ENCODE measurements at places on chromosomes 3 and 15.

DNA sequence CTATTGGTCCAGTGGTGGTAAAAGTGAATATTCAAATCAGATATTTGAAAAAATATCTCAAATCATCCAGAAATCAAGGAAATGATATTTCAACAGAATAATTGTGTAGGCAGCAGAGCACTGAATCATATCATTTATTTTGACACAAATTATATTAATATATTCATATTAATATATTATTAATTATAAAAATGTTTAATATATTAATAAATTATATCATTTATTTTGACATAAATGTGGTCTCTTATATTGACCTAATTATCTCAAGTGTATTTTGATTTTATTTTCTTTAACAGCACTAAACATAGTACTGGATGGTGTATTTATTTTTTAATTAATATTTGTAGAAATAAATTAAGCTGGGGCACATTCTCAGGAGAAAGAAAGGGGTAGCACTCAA is 257.7 kb upstream of the THBS1 start:
- DNase-seq: no peak

DNA sequence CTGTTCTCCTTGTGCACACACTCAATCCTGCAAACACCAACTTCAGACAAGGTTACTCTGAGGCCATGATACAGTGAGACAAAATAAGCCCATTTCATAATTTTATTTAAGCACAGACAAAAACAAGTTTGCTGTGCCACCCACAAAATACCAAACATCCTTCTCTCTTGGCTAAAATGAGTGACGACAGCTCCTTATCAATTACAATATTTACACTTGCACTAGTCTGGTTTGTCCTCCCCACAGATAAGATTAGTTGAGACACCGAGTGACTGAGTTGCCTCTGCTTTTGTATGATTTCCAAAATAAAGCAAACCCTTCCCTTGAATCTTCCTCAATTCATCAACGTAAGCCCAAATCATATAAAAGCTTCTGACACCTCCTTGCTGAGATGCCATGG is 233.5 kb upstream of the ATP10A start:
- DNase-seq: no peak

GRCh38 chr15:94477913-94478553 is 246.7 kb downstream of the MCTP2 start:
- DNase-seq: no peak

DNA sequence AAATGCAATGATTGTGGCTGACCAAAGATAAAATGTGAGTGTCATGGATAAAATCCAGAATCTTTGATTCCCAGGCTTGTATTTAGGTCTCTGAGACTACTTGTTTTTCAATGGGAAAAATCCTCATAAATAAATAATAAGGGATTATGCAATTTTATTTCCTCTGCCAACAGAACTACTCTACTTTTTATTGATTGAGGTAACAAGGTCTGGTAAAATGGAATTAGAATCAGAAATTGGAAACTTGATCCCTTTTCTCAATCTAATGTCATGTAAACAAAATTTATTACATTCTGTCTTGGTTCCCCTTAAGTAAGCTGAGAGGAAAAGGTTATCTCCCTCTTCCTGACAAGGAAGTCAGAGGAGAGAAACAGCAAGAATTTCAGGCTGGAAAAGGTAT is 48.3 kb upstream of the CCDC50 start:
- no peak for DNase-seq

DNA sequence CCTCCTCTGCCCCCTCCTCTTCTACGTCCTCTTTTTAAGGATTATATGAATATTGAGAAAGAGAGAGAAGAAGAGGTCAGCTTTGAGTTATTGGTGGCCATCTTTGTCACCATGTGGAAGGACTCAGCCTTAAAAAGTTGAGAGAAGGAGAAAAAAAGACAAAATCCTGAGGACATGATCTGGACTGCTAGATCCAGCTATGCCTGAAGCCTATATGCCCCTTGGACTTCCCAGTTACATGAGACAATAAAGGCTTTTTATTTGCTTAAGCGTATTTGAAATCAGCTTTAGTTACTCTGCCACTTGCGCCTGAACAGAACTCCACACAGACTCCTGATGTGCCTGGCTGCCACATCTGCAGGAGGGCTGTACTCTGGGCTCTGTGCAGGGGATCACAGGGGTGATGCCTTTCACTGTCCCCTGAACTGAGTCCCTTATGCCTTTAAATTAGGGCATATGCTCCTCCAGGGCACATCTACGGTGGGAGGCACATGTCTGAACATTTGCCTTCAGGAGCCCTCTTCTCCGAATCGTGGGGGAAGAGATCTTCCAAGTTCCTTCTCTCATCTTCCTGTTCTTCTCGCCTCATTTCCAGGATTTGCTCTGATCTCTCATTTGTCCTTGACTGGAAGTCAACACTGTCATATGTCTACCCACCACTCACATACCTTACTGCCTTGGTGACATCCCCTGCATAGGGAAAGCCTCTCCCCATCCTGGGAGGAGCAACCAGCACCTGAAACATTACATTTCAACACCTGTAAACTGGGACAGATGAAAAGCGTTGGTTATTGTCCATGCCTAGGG is 14.0 kb upstream of the PLA2G4E start:
- DNase-seq: no peak

DNA sequence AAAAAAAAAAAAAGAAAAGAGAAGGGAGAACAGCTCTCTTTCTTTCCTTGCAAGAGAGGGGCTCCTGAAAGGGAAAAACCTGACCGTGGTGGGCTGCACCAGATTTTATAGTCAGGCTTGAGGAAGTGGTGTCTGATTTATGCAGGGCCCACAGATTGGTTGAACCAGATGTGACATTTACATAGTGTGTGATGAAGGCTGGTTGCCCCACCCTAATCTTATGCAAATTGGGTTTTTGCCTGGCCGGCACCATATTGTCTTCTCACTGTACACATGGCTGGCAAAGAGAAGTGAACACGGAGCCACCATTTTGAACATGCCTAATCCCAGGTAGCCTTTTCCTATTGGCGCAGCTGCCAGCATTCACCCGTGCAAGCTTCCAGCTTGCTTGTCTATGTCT is 154.4 kb downstream of the OXSM start:
- no peak for DNase-seq

DNA sequence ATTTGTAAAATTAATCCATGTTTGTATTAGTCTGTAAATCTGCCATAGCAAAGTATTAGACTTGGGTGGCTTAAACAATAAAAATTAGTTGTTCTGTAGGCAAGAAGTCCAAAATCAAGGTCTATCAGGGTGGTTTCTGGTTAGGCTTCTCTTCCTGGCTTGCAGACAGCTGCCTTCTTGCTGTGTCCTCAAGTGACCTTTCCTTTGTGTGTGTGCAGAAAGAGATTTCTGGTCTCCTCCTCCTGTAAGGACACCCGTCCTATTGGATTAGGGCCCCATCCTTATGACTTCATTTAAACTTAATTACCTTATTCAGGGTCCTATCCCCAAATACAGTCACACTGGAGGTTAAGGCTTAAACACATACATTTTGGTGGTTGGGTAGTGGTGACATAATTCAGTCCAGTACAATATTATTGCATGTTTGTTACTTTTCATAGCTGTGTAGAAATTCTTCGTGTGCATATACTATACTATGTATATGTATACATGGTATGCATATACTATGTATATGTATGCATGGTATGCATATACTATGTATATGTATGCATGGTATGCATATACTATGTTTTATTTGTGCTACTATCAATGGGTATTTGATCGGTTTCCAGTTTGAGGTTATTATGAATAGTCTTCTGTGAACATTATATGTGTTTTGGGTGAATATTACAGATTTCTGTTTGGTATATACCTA is 57.9 kb upstream of the RNU6-1 start:
- no peak for DNase-seq

GRCh38 chr3:177705976-177706823 is 508.9 kb upstream of the TBL1XR1 start:
- DNase-seq: no peak

GRCh38 chr15:42080186-42080918 is 14.0 kb downstream of the PLA2G4D start:
- DNase-seq: no peak
